ENCODE measurements at places on chromosomes 7 and 10.

DNA sequence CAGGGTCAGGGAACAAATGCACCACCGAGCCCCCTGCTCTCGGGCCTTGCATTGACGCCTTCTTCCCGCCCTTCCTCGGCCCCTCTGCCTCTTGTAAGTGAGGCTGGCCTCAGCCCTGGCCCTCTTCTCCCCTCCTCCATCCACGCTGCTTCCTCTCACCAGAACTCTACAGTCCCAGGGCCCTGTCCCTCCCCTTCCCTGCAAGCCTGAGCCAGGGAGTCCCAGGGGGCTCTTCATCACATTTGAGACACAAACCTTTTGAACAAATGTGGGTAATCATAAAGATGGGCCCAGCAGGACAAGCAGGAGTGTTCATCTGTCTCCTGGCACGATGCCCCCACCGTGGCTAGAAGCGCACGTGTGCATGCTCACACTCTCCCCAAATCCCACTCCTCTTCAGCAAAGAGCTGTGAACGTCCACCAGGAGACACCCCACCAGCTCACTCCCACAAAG, 57.7 kb downstream of the SLIT1 start:
- no peak overlapping the region for H3K27ac ChIP-seq
- no peak overlapping the region for H3K4me3 ChIP-seq
- no peaks in the 10 kb centered on the region for H3K4me1 ChIP-seq
- peaks cover 49% of the 10 kb centered on the region for H3K27me3 ChIP-seq

GRCh38 chr10:126519992-126520391, 131.7 kb upstream of the ADAM12 start:
- H3K27me3 ChIP-seq: peaks cover 14% of the 10 kb centered on the region
- no peaks in the 10 kb centered on the region for H3K4me1 ChIP-seq
- no peak for DNase-seq
- no peaks in the 10 kb centered on the region for H3K36me3 ChIP-seq

DNA sequence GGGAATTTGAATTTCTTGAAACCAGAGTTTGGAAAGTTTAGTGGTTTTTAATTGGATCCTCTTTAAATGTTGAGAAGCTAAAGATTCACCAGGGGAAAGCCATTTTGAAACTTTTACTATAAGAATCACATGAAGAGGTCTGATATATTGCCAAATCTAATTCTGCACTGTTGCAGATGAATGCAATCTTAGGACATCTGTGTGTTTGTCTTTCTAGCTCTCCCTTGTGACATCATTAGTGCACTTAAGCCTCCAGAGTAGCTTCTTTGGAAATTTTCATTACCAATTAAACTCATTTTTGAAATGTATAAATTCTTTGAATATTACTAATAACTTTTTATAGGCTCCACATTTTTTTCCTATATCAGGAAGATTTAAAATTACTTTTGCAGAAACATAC, 160.2 kb downstream of the BICC1 start:
- H3K27me3 ChIP-seq: no peaks in the 10 kb centered on the region
- no peak overlapping the region for H3K27ac ChIP-seq
- peaks cover 30% of the 10 kb centered on the region for H3K4me1 ChIP-seq
- no peak for DNase-seq
- H3K36me3 ChIP-seq: no peaks in the 10 kb centered on the region
- H3K4me3 ChIP-seq: no peak overlapping the region

DNA sequence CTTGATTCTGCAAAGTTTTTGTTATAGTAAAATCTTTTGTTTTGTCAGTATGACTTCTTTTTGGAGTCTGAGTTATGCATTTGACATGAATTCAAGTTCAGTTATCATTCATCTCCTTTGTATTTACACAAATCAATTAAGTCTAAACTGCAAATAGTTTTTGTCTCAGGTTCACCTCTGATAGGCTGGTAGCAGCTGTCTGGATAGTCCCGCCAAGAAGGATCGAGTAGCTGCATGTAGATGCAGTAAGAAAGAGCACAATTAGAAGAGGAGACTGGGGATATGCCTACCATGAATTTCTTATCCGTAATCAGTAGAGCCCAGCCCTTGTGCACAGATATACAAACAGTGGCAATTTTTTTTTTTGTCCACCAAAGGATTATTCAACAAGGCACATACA, 392.5 kb upstream of the ETV1 start:
- peaks cover 55% of the 10 kb centered on the region for H3K4me1 ChIP-seq
- no peak for DNase-seq
- no peak overlapping the region for H3K27ac ChIP-seq
- no peaks in the 10 kb centered on the region for H3K27me3 ChIP-seq

GRCh38 chr7:128352153-128352537, 8.4 kb upstream of the RBM28 start:
- H3K27ac ChIP-seq: no peak overlapping the region
- peaks cover 59% of the 10 kb centered on the region for H3K27me3 ChIP-seq
- DNase-seq: peak; percentile 55
- H3K36me3 ChIP-seq: no peaks in the 10 kb centered on the region
- H3K4me3 ChIP-seq: no peak overlapping the region

DNA sequence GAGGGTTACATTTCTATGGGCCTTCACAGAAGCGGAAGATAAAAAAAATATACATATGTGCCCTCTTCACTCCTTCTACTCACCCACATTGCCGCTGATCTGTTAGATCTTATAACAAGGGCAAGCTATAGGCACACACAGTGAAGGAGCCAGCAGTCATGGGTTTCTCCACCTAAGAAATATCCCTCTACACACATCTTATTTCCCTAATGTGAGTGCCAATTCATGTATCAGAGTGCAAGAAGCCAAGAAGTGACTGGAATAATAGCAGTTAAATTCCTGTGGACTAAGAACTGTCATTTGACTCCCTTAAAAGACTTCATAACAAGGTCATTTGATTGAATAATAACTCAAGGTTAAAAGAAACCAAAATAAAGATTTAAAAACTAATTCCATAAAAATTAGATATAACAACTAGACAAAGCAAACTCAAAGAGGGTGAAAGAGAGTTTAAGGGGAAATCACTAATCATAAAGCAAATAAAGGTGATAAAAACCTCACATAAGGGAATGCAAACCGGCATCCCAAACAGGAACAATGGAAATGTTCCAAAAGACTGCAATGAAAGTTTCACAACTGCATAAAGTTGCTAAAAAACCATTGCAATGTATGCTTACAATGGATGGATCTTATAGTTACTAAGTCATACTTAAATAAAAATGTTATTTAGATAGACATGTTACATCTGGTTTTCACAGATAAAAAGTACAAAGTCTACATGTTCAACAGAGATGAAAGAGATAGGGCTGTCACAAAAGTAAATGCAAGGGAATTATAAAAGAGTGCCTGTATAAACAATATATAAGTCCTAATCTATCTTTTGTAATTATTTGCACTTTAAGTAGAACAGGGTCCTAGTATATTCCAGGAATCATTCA, 42.8 kb downstream of the ARHGAP21 start:
- no peak overlapping the region for H3K4me3 ChIP-seq
- peaks cover 20% of the 10 kb centered on the region for H3K4me1 ChIP-seq
- H3K27me3 ChIP-seq: no peaks in the 10 kb centered on the region

DNA sequence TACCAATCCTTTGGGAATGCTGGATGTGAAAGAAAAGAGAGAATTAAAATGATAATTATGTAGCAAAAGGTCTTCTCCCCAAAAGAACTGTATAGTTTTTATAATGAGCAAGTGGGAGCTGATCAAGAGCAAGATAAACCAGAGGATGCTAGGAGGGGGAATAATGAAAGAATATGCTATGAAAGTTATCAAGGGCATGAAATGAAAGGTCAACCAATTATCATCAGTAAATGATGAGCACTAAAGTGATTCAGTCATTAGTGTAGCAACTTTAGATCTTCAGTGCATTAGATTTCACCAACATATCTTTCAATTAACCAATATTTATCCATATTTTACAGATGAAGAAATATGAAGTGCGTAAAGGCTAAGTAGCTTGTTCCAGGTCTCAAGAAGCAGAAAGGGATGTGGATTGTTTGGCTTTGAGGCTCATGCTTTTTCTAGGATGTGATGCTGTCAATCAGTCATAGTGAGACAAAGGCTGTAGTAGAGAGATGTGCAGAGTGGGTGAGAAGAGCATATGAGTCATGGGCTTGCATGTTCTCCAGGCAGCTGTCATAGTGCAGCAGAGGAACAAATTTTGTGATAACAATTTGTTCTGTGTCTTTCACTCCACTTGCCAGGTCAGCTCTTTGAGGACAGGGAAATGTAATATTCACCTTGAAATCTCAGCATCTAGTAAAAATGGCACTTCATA, 5.7 kb upstream of the OR2F2 start:
- DNase-seq: peak; percentile 55
- no peaks in the 10 kb centered on the region for H3K36me3 ChIP-seq
- H3K4me1 ChIP-seq: peaks cover 28% of the 10 kb centered on the region
- no peak overlapping the region for H3K4me3 ChIP-seq
- no peaks in the 10 kb centered on the region for H3K27me3 ChIP-seq
- no peak overlapping the region for H3K27ac ChIP-seq

DNA sequence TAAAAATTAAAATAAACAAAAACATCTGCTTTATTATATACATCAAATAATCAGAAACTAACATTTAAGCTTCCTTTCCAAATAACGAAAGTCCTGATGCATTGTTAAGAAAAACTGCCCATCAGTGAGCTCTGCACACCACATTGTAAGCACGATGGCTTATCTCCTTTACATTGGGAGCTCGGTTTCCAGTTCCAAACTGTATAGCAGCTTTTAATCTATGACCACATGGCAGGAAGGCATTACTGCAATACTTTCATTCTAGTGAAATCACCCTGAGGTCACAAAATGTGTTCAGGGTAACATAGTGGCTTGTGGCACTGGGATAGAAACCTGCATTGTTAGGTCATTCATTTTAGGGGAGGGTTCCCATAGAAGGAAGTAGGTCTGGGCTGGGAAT, 146.3 kb downstream of the ZNF22 start:
- H3K27ac ChIP-seq: no peak overlapping the region
- no peaks in the 10 kb centered on the region for H3K4me1 ChIP-seq
- no peaks in the 10 kb centered on the region for H3K27me3 ChIP-seq
- H3K36me3 ChIP-seq: no peaks in the 10 kb centered on the region
- H3K4me3 ChIP-seq: no peak overlapping the region
- no peak for DNase-seq

GRCh38 chr10:101709359-101710058, 14.5 kb upstream of the FBXW4 start:
- no peaks in the 10 kb centered on the region for H3K4me1 ChIP-seq
- no peaks in the 10 kb centered on the region for H3K36me3 ChIP-seq
- peak; percentile 38 for DNase-seq
- no peak overlapping the region for H3K4me3 ChIP-seq
- H3K27me3 ChIP-seq: peaks cover 13% of the 10 kb centered on the region
- H3K27ac ChIP-seq: no peak overlapping the region

DNA sequence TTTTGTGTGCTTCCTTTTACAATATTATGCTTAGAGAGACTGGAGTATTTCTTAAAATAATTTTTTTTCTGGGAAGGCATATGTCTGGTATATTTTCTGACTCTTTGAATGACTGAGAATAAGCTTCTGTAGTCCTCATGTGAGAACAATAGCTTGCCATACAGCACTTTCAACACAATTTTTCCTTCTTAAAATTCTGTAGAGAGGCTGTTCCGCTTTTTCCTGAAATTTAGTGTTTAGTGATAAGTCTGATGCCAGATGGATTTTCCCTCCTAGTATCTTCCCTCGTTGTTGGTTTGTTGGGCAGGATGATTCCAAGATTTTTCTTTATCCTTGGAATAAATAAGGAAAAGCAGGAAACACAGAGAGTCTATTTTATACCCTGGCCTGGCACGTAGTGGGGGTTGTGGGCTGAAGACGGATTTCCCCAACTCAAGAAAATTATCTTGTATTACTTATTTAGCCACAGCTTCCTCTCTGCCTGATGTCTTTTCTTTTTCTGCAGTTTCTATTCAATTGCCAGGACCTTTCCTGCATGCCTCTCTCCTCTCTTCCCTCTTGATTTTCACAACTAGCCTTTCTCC, 111.2 kb downstream of the AOAH start:
- H3K36me3 ChIP-seq: no peaks in the 10 kb centered on the region
- no peak for DNase-seq
- H3K4me1 ChIP-seq: no peaks in the 10 kb centered on the region
- H3K27ac ChIP-seq: no peak overlapping the region
- peaks cover 14% of the 10 kb centered on the region for H3K27me3 ChIP-seq

- peak overlapping the region; percentile 93 for H3K27ac ChIP-seq
- peak; percentile 95 for DNase-seq
- H3K27me3 ChIP-seq: no peaks in the 10 kb centered on the region
- H3K4me1 ChIP-seq: peaks cover 32% of the 10 kb centered on the region
- H3K4me3 ChIP-seq: peak overlapping the region; percentile 38
Measured at GRCh38 chr10:10872035-10872673, 145.5 kb upstream of the CELF2 start.

DNA sequence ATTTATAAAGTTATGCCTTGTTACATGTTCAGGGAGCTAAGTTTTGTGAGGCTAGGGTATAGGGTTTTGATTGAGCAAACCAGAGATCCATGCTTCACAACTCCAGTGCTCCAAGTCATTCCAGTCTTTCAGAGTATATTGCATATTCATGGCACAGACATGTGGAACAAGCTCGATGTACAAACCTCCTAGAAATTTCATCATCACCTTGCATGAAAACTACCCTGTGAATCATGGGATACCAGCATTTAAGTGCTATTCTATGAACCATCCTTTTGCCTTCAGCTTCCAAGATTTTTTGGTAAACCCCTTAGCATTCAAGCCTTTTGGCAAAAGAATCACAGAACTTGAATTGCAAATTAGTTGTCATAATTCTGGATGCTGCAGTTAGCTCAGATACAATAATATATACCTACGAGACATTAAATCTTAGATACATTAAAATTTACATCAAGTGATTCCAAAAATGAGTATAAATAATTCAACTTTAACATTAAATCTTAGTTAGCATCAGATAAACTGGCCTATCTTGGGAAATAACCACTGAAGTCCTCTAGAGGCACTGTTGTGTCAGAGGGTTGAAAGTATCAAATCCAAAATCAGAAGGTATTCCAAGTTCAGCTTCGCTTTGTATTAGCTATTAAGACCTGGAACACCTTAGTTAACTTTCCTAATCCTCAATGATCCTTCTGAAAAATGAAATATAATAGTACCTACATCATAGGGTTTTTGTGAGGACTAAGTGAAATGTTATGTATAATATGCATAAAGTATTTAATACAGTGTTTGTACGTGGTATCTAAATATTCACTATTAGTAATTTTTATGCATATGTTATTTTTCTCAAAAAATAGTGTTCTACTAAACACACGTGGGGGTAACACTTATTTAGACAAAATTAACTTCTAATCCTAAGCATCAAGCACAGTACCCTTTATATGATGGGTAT, 55.5 kb upstream of the CABCOCO1 start:
- no peak overlapping the region for H3K4me3 ChIP-seq
- DNase-seq: peak; percentile 47
- 0 out of 2 replicates have a peak, but pooled peaks cover 7% of the 10 kb centered on the region for H3K4me1 ChIP-seq
- no peak overlapping the region for H3K27ac ChIP-seq
- H3K27me3 ChIP-seq: no peaks in the 10 kb centered on the region
